ENCODE measurements at places on chromosomes 3 and 15. TPM values are rescaled to one million over a fixed set of nuclear protein-coding genes. Genes with fewer than 3 reads are reported as not detected.

DNA sequence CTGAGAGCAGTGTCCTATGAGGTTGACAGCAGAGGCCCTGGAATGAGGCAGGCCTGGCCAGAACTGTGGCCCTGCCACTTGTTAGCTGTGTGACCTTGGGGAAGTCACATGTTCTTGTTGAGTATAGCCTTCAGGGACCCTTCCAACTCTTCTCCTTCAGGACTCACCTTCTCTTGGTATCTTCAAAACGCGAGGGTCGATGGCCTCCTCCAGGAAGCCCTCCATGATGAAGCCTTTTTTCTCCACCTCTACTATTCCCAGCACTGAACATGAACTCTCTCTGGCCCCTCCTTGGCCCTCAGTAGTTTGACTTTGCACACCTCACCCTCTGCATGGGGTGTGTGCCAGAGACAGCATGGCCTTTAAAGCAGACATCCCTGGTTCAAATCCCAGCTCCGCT lies 195.1 kb upstream of the LINGO1 start:
- no peak for DNase-seq

DNA sequence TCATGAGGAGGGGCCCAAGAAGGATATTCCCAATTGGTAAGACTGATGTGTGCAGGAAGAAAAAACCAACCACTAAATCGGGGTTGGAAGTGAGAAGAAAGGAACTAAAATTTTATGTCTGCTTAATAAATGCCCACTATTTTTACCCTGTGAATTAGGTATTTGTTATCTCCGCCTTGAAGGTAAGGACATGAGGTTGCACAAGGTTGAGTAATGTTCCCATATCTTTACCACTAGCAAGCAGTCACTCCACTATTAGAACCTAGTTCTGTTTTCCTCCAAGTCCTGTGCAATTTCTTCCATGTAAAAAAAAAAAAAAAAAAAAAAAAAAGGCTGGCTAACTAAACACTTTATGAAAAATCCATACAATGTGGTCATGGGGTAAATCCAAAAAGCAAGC lies 318.5 kb upstream of the SLCO3A1 start:
- no peak for DNase-seq

GRCh38 chr15:59933607-59934006 lies 70.5 kb upstream of the FOXB1 start:
- no peak for DNase-seq

GRCh38 chr15:101025896-101026631 lies 106.9 kb downstream of the LRRK1 start:
- no peak for DNase-seq

The SRGAP3 gene
- 5.4 TPM for total RNA-seq

The CRBN gene
- total RNA-seq, result 147 TPM

The BNC1 gene
- total RNA-seq, result 26.7 TPM

Measured in renal cortical epithelial cell (primary cell).